GM13976 (cell line): ENCODE measurements at places on chromosomes 2 and 18.

DNA sequence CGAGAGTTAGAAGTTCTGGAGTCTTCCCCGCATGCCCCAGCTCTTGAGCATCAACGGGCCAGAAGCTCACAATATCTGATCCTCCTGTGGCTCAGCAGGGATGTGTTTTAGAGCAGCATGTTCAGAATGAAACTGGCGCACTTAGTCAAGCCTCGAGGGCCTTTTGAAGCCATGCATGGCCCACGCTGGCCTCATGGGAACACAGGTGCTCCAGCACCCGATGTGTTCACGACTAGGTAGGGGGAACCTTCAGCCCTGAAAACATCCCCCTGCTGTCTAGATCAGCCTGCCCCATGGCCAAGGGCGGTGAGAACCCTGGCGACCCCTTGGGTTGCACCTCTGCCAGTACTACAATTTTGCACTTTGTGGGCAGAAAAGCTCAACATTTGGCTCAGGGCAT lies 32.8 kb downstream of the MSH6 start:
- no peak for DNase-seq

- no peak for DNase-seq
These were observed 446.8 kb upstream of the GCFC2 start for GRCh38 chr2:76157531-76157930.

DNA sequence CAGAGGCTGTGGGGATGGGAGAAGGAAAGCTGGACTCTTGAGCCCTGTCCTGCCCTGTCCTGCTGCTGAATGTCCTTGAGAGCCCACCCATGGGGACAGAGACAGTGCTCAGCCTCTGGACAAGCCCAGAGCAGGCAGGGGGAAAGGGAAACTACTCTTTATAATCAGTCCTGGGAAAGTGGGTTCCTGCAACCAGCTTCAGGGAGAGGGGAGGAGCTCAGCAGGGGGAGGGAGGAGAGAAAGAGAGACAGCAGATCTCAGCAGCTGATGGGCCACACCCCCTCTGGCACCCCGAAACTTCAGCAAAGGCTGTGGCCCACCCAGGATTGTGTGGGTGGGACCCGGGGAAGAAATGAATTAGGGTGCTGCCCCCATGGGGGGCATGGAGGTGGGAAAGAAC lies 11.6 kb downstream of the ECEL1 start:
- DNase-seq = no peak

DNA sequence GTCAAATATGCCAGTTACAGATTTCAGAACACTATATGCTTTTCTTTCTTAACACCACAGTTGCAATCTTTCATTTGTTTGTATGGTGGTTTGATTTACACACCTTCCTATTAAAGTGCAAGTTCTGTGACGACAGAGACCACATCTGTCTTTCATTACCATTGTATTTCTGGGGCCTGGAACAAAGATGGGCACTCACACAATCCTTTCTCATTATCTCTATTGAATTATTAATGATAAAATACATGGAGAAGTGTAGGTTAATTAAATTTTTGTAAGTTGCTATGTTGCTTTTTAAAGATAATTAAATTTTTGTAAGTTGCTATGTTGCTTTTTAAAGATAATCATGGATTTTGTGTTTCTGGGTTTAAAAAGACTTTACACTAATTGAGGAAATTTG lies 79.9 kb downstream of the KCTD18 start:
- no peak for DNase-seq

GRCh38 chr18:7524786-7525185 lies 42.3 kb upstream of the PTPRM start:
- no peak for DNase-seq
